ENCODE measurements at places on chromosomes 7 and 10. TPM values are rescaled to one million over a fixed set of nuclear protein-coding genes. Genes with fewer than 3 reads are reported as not detected.

DNA sequence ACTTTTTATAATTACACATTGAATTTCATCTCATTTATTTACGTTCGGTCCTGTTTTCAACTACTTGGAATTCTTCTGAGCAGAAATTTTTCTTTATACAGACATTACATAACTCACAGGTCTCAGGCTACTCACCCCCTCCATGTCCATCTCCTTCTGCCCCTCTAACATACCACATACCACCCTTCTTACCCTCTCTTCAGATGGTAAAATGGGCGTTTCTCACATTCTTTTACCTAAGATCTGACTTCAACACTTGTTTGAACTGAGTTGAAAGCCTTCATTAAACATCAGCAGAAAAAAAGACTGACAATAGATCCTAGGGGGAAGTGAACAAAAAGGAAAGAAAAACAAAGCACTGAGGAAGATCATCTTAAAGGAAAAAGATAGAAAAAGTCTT is 309.7 kb downstream of the CTNNA3 start:
- H3K4me1 ChIP-seq, result no peaks in the 10 kb centered on the region
- DNase-seq, result no peak
- no peaks in the 10 kb centered on the region for H3K36me3 ChIP-seq
- no peak overlapping the region for H3K4me3 ChIP-seq

- no peaks in the 10 kb centered on the region for H3K4me1 ChIP-seq
- no peak overlapping the region for H3K27ac ChIP-seq
- H3K27me3 ChIP-seq, result no peaks in the 10 kb centered on the region
- no peak overlapping the region for H3K4me3 ChIP-seq
- no peak for DNase-seq
- H3K36me3 ChIP-seq, result no peaks in the 10 kb centered on the region
Observed at GRCh38 chr10:63684257-63684936, 163.2 kb downstream of the REEP3 start.

DNA sequence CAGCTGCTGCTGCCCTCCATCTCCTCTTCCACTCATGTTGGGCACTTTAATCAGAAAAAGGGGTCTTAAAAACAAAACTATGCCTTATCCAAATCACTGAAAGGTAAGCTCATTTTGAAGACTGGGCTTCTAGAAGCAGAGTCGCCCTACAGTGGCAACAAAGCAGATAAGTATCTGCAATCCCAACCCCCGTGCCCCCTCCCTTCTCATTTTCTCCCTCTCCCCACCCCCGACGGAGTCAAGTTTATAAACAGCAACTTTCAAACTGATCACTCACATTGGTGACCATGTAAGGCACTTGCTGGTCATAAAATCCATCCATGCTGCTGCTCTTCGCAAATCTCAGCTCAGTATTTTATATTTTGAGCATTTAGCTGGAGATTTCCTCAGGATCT is 738 bp downstream of the ETV1 start:
- peaks cover 11% of the 10 kb centered on the region for H3K4me1 ChIP-seq
- H3K4me3 ChIP-seq, result peak overlapping the region; percentile 50
- DNase-seq, result no peak
- no peaks in the 10 kb centered on the region for H3K36me3 ChIP-seq
- H3K27me3 ChIP-seq, result no peaks in the 10 kb centered on the region

RARRES2 gene
- 245 TPM for total RNA-seq

DNA sequence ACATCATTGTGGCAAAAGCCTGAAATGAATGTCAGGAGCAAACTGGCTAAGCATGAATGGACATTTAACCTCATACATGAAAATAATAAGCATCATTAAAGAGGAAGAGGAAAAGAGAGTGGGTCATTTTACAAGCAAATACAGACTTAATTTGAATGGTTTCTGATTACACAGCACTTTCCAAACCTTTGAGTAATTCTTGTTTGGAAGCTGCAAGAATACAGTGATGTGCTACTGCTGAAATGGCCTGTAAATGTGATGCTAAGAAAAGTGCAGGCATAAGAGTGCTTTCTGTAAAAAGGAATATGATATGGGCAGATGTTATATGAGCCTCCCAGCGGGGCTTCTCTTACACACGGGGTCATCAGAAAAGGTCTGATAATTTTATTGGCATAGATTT is 30.2 kb downstream of the TAS2R16 start:
- H3K36me3 ChIP-seq, result no peaks in the 10 kb centered on the region
- DNase-seq, result no peak
- no peak overlapping the region for H3K27ac ChIP-seq
- no peak overlapping the region for H3K4me3 ChIP-seq
- H3K27me3 ChIP-seq, result no peaks in the 10 kb centered on the region

GRCh38 chr7:154865984-154866685 is 136.8 kb downstream of the PAXIP1 start:
- H3K27me3 ChIP-seq, result no peaks in the 10 kb centered on the region
- no peaks in the 10 kb centered on the region for H3K36me3 ChIP-seq
- no peak overlapping the region for H3K4me3 ChIP-seq
- H3K27ac ChIP-seq, result no peak overlapping the region
- DNase-seq, result no peak

GRCh38 chr7:75762350-75762917 is 9.6 kb downstream of the CCL26 start:
- H3K4me1 ChIP-seq, result no peaks in the 10 kb centered on the region
- no peaks in the 10 kb centered on the region for H3K27me3 ChIP-seq
- no peak for DNase-seq
- no peak overlapping the region for H3K27ac ChIP-seq
- H3K36me3 ChIP-seq, result no peaks in the 10 kb centered on the region

DNA sequence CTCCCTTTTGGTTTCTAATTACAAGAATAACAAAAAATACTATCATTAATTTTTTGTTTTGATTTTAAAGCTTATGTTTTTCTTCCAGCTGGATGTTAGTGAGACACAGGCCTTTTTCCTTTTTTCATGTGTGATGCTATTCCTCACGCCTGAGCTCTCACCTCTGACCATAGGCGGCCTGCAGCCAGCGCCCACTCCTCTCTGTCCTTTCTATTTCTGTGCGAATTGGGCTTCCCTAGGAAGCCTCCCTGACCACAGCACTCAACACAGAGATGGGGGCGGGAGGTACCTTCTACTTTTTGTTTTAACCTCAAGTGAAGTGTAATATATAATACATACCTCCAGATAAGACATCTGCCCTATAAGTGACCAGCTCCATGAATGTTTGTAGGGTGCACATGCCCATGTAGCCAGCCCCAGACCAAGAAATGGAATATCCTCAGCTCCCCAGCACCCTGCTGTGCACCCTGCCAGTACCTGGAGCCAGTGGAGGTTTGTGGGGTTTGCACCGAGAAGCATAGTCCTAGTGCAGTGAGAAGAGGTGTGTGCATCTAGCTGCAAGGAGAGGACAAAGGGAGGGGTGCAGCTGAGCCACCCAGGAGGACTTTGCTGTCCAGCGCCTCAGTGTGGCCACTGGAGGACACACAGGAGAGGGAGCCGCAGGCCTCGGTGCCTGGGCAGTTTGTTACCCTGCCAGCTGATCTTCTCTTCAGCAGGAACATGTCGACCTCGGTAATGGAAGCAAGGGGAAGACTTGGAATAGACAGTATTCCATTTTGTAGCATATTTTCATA is 38.5 kb downstream of the BNIP3 start:
- H3K27me3 ChIP-seq, result no peaks in the 10 kb centered on the region
- peak; percentile 80 for DNase-seq
- H3K4me3 ChIP-seq, result no peak overlapping the region
- H3K4me1 ChIP-seq, result peaks cover 63% of the 10 kb centered on the region

MET gene
- 21.3 TPM for total RNA-seq

SPDYE1 gene
- total RNA-seq, result not detected

- no peaks in the 10 kb centered on the region for H3K27me3 ChIP-seq
- no peak overlapping the region for H3K27ac ChIP-seq
- no peaks in the 10 kb centered on the region for H3K36me3 ChIP-seq
- H3K4me3 ChIP-seq, result no peak overlapping the region
Observed at GRCh38 chr10:97611473-97611872, 21.8 kb downstream of the MORN4 start.

GRCh38 chr7:105497016-105497415 is 25.1 kb downstream of the PUS7 start:
- H3K27ac ChIP-seq, result no peak overlapping the region
- DNase-seq, result no peak
- no peaks in the 10 kb centered on the region for H3K27me3 ChIP-seq
- no peak overlapping the region for H3K4me3 ChIP-seq
- H3K36me3 ChIP-seq, result peaks cover under 1% of the 10 kb centered on the region

DNA sequence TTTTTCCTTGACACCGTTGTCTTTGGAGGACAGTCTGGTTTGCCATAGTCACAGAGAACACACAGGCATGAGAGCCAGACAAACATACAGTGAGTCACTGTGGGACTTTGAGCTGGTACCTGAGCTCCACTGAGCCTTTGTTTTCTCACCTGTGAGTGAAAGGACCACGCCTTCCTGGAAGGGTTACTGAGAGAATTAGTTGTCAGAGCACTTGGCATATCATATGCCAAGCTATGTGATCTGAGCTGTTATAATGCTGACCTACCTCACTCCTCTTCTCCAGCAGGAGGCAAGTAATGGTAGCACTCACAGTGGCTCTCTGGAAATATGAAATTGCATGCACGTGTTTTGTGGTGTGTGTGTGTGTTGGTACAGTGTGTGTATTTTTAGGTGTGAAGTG is 59.7 kb downstream of the CXCL12 start:
- H3K27me3 ChIP-seq, result no peaks in the 10 kb centered on the region
- H3K36me3 ChIP-seq, result no peaks in the 10 kb centered on the region
- peak overlapping the region; percentile 84 for H3K27ac ChIP-seq

GRCh38 chr7:86592185-86592584 is 51.5 kb upstream of the GRM3 start:
- no peaks in the 10 kb centered on the region for H3K4me1 ChIP-seq
- no peaks in the 10 kb centered on the region for H3K36me3 ChIP-seq
- H3K27ac ChIP-seq, result no peak overlapping the region
- no peaks in the 10 kb centered on the region for H3K27me3 ChIP-seq
- no peak for DNase-seq

ESYT2 gene
- total RNA-seq, result 35.9 TPM

- no peak overlapping the region for H3K27ac ChIP-seq
- no peaks in the 10 kb centered on the region for H3K36me3 ChIP-seq
- H3K4me3 ChIP-seq, result no peak overlapping the region
- peaks cover 54% of the 10 kb centered on the region for H3K4me1 ChIP-seq
- no peak for DNase-seq
- H3K27me3 ChIP-seq, result no peaks in the 10 kb centered on the region
Observed at GRCh38 chr7:7698930-7699329, 19.5 kb downstream of the RPA3 start.

DNA sequence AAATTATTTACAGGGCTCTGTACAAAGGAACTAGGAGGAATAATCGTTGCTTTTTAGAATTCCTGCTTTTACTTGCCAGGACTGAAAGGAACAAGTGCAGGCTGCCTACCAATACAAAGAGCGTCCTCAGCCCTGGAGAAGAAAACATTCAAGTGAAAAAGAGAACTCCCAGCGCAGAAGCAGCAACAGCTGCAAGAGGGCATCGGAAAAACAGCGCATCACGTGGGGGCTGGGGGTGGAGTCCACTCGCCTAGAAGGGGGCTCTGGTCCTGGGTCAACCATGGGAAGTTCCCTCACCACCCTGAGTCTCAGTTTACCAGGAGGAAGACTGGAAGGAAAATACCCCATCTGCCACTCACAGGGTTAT is 385 bp upstream of the C10orf90 start:
- DNase-seq, result no peak
- no peaks in the 10 kb centered on the region for H3K27me3 ChIP-seq
- no peak overlapping the region for H3K27ac ChIP-seq
- no peaks in the 10 kb centered on the region for H3K36me3 ChIP-seq

- H3K36me3 ChIP-seq, result no peaks in the 10 kb centered on the region
- peaks cover 25% of the 10 kb centered on the region for H3K4me1 ChIP-seq
- DNase-seq, result no peak
Observed at GRCh38 chr10:314381-314780, 179.1 kb downstream of the ZMYND11 start.

KLF14 gene
- total RNA-seq, result not detected

ORC5 gene
- total RNA-seq, result 17.6 TPM

- no peaks in the 10 kb centered on the region for H3K36me3 ChIP-seq
- DNase-seq, result no peak
- peaks cover 20% of the 10 kb centered on the region for H3K4me1 ChIP-seq
- no peak overlapping the region for H3K4me3 ChIP-seq
Observed at GRCh38 chr10:71244431-71245419, 32.4 kb downstream of the UNC5B start.

LRRN3 gene
- total RNA-seq, result 2.6 TPM

DNA sequence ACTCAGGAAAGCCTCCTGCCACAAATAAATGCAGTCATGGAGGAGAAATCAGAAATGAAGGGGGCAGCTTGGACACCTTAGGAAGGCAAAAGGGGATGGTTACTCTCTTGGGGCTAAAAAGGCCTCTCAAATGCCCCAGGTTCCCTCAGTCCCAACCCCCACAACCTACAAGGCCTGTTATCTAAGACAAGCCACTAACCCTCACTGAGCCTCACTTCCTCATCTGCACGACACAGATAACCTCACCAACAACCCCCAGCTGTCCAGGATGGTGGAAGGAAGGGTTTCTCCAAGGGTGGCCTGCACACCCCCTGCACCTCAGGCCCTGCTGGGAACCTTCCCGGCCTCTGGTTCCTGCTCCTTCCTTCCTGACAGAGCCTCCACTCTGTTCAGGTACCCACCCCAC is 29.2 kb downstream of the SORBS1 start:
- no peak for DNase-seq
- H3K36me3 ChIP-seq, result no peaks in the 10 kb centered on the region
- no peak overlapping the region for H3K27ac ChIP-seq
- H3K4me3 ChIP-seq, result no peak overlapping the region

GRCh38 chr10:99996671-99997648 is 12.8 kb downstream of the DNMBP start:
- H3K4me1 ChIP-seq, result peaks cover 11% of the 10 kb centered on the region
- no peaks in the 10 kb centered on the region for H3K27me3 ChIP-seq
- H3K27ac ChIP-seq, result no peak overlapping the region
- H3K4me3 ChIP-seq, result no peak overlapping the region
- DNase-seq, result no peak
- H3K36me3 ChIP-seq, result no peaks in the 10 kb centered on the region

DNA sequence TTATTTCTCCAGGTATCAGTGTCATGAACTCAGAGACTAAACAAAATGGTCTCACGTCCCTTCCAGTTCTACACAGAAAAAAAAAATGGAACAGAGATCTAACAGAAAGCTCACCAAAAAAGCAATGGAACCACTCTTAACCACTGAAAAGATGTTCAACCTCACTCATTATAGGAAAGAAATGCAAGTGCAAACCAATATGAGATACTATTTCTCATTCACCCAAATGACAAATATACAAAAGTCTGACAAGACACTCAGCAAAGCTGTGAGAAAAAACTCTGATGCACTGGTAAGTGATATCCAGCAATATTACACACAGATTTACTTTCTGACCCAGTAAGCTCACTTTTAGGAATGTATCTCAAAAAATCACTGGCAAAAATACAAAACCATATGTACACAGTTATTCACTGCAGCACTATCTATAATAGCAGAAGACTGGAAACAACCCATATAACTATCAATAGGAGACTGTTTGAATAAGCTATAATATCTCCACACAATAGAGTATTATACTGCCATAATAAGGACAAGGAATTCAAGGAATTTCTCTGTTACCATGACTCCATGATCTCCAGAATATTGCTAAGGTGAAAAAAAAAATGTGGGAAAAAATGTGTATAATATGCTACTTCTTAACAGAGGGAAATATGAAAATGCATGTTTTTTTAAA is 36.6 kb downstream of the ABI1 start:
- H3K4me1 ChIP-seq, result no peaks in the 10 kb centered on the region
- H3K27ac ChIP-seq, result no peak overlapping the region
- H3K36me3 ChIP-seq, result no peaks in the 10 kb centered on the region
- H3K4me3 ChIP-seq, result no peak overlapping the region
- no peak for DNase-seq
